Ascending aorta (tissue), 2 donors: ENCODE measurements at places on chromosomes 16 and 17.

- no peak for DNase-seq
Measured at GRCh38 chr16:48462106-48462740, 77.0 kb upstream of the SIAH1 start.

GRCh38 chr17:81652906-81653771, 3.2 kb downstream of the PDE6G start:
- DNase-seq = no peak

GRCh38 chr16:30407102-30407803, at the start of gene ZNF771:
TSS of gene ZNF771 (plus strand) at chr16:30407606. CDS start at chr16:30408054, 448 bp downstream.
- DNase-seq = peak; percentile 70

- no peak for DNase-seq
Measured at GRCh38 chr16:79592186-79592585, 8.4 kb downstream of the MAF start.

DNA sequence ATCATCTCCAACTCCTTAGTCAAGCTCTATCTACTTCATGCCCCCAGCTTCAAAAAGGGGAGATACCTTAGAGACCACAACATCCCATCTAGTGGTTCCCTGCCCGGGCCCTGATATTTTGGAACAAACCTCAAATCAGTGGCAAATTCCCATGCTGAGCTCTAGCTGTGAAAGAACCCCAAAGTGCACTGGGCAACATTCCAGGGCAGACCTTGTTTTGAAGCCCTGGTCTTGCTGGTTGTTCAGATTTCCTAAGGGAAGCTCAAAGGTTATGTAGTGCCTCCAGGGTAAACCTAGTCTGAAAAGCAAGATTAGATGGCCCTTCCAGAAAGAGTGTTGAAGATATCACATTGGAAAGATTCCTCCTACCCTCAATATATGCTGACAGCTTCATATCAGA, 16.3 kb downstream of the FAM117A start:
- DNase-seq = no peak

- no peak for DNase-seq
Measured at GRCh38 chr17:59415397-59415796, 83.9 kb downstream of the YPEL2 start.
